ENCODE measurements at places on chromosomes 4 and X.

DNA sequence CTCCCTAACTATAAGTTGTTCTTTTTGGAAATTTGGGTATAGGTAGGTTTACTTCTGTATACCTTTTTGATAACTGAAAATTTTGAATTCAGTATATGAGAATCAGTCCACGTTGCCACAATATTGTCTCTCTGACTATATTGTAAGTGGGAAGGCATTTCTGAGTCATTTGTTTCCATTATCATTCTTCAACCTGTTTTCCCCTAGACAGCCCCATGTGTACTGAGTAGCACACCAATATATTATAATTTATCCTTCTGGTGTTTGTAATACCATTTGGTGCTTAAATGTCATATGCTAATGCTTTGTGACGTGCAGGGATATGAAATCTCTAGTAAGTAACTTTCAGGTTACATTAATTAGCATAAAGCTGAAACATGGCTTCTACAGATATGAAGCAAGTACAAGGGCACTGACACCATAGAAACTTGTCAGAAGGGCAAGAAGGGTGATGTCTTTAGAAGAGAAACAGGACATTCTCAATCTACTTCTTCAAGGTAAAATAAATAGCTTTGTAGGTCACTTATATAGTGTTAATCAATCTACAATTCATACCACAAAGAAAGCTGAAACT is 27.7 kb downstream of the PAK3 start:
- DNase-seq, result no peak

DNA sequence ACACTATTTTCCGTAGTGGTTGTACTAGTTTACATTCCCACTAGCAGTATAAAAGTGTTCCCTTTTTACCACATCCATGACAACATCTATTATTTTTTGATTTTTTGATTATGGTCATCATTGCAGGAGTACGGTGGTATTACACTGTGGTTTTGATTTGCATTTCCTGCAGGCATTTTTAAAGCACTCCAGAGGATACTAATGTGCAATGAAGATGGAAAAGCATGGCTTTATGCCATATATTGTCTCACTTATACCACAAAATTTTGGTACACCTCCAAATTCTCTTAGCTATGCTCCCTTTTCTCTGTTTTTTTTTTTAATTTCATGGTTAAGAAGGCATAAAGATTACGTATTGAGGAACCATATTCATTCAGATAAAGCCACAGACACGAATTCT is 35.1 kb upstream of the NPY2R start:
- DNase-seq, result no peak

DNA sequence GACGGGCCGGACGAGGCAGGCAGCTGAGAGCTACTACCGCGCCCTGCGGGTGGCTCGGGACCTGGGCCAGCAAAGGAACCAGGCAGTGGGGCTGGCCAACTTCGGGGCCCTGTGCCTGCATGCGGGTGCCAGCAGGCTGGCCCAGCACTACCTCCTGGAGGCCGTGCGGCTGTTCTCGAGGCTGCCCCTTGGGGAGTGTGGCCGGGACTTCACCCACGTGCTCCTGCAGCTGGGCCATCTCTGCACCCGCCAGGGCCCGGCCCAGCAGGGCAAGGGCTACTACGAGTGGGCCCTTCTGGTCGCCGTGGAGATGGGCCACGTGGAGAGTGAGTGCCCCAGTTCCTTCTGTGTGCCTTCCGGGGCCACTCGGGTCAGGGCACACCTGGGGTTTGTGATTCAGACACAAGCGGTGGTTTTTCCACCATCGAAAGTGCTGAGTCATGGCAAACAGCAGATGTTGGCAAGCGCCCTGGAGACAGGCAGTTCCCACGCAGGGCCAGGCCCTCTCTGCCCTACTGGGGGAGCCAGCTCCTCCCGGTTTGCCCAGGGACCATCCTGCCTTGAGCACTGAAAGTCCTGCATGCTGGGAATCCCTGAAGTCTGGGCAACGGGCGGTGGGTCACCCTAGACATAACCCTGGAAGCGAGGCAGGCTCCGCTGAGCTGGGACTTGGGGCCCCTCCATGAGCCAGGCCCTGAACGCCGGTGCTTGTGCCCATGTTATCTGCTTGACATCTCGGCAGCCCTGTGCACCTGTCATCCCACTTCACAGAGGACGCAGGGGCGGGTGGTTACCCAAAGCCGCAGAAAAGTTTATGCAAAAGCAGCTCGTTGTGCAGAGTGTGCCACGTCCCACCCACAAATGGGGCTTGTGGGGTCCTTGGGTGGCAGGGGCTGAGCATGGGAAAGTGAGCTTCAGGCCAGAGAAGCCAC is 29.5 kb downstream of the SH3TC1 start:
- peak; percentile 56 for DNase-seq

DNA sequence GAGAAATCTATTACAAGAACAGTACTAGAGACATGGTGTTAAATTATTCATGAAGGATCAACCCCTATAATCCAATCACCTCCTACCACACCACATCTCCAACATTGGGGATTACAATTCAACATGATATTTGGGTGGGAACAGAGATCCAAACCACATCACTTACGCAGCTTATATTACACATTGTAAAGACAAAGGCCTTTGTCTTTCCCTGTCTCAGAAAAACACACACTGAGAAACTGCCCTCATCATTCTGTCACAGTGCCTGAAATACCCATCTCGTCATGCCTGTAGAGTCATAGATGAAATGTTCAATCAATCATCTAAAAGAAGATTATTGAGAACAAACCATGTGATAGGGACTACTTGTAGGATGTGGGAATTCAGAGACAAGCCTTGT is 558.8 kb upstream of the GRIA3 start:
- DNase-seq, result no peak

DNA sequence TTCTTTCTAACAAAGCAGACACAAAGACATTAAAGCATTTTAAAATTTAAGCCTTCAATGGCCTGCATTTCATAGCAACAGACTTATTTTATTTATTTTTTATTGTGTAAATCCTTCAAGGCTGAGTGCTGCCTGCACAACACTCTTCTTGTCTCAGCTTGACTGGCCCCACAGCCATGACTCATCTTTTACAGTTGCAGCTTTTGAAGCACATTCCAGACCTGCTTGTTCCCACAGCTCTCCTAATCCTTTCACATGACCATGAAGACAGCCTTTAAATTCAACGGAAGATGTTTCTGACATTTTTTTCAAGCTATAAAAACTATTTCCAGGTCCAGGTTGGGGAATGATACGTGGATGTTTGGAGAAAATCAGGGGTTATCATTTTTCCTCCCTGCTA is 276.9 kb upstream of the TACR3 start:
- DNase-seq, result peak; percentile 19

GRCh38 chrX:129638917-129639316 is 15.8 kb downstream of the APLN start:
- DNase-seq, result no peak

GRCh38 chr4:78720204-78720603 is 55.9 kb upstream of the BMP2K start:
- no peak for DNase-seq

DNA sequence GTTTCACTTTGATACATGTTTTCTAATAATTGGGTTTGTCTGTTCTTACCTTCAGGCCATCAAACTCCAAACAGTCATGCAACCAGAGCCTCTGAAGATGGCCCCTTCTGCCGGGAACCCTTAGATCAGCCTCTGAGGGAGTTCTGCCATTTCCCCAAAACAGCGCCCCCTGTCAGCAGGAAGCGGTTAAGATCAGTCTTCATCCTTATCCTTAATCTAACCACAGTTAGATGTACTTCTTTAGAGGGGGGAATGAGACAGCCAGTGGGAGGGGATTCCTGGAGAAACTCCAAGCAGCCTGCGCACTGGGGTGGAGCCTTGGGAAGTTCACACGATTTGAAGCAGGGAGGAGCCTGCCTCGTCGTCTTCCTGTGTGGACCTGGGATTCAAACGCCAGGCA is 185.4 kb downstream of the INPP4B start:
- DNase-seq, result no peak

GRCh38 chrX:119238557-119238956 is 2.5 kb downstream of the PGRMC1 start:
- no peak for DNase-seq

GRCh38 chr4:74555231-74555630 is 110.3 kb downstream of the AREG start:
- DNase-seq, result no peak

- DNase-seq, result no peak
Observed at GRCh38 chr4:40176602-40177001, 20.2 kb upstream of the RHOH start.
